GM23248 (cell line): ENCODE measurements at places on chromosomes 5 and 9. TPM values are rescaled to one million over a fixed set of nuclear protein-coding genes. Genes with fewer than 3 reads are reported as not detected.

Gene NMUR2
- not detected in 2 replicates for total RNA-seq

Gene TICAM2
- total RNA-seq = 1.9 and 12.3 TPM in 2 replicates

GRCh38 chr5:180494510-180495181 is 467 bp downstream of the CNOT6 start:
- peak; percentile 75 for DNase-seq

- DNase-seq = no peak
These were observed 102.9 kb upstream of the KLF4 start for GRCh38 chr9:107592424-107592823.

GRCh38 chr5:16542236-16542635 is 74.6 kb downstream of the RETREG1 start:
- no peak for DNase-seq

Gene C9orf50
- total RNA-seq = 0.32 TPM in 1 of 2 replicates, not detected in the other

DNA sequence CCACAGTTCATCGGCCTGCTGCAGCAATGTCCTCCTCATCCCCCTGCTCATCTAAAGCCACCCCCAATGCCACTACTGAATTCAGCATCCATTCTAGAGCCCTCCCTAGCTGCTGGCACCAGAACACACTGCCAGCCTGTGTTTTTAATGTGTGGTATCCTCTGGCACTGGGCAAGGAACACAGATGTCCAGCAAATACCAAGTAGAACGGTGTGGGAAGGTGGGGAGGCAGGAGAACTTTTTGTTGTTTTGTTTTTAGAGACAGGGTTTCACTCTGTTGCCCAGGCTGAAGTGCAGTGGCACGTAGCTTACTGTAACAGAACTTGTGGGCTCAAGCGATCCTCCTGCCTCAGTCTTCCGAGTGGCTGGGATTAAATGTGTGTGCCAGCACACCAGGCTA is 4.7 kb downstream of the HDHD3 start:
- DNase-seq = no peak

DNA sequence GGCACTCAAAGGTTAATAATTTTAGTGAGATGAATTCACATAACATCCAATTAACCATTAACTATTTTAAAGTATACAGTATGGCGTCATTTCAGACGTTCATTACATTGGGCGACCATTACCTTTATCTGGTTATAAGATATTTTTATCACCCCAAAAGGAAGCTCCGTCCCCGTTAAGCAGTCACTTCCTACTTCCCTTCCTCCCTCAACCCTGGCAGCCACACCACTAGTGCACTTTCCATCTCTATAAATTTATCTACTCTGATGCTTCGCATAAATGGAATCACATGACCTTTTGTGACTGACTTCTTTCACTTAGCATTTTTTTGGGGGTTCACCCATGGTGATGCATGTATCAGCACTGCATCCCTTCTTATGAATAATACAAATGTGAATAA is 168.3 kb upstream of the PUM3 start:
- DNase-seq = no peak

Gene SERF1A
- total RNA-seq = 15.3 and 16.2 TPM in 2 replicates

DNA sequence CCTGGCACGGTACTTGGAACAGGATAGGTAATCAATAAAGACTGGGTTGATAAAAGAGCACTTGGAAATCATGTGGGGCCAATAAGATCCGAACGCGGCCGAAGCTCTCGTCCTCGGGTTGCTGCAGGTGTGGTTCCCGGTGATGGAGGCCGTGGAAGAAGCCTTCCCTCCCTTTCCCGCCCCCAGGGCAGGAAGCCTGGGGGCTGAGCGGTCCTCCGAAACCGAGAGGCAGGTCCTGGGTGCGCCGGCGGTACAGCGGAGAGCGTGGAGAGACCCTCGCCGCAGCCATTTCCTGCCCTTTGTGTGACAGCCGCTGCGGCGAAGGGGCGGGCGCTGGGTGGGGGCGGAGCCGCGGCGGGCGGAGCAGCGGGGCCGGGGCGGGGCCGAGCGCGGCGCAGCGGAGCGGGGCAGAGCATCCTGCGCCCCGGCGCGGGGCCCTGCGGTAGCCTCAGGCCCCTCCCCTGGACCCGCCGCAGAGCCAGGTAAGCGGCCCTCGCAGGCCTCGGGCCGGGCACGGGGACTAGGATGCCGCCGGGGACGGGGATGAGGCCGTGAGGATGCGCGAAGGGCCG is at the start of gene CYFIP2:
TSS of gene CYFIP2 (plus strand) at position 410 of the 572 bp plus-strand sequence. CDS start 19,239 bp downstream, outside the sequence.
- peak; percentile 70 for DNase-seq

Gene CTNND2
- total RNA-seq = not detected in 2 replicates

Gene OR1Q1
- total RNA-seq = not detected in 2 replicates

- DNase-seq = peak; percentile 29
These were observed 391 bp downstream of the RALGDS start for GRCh38 chr9:133120501-133121197.

Gene FOXI1
- not detected in 2 replicates for total RNA-seq

GRCh38 chr9:107242073-107243030 is 40.7 kb upstream of the RAD23B start:
- peak; percentile 67 for DNase-seq

- peak; percentile 23 for DNase-seq
These were observed 12.8 kb upstream of the RXRA start for GRCh38 chr9:134313470-134313869.

GRCh38 chr5:56638061-56638621 is 177.2 kb upstream of the MAP3K1 start:
- no peak for DNase-seq

DNA sequence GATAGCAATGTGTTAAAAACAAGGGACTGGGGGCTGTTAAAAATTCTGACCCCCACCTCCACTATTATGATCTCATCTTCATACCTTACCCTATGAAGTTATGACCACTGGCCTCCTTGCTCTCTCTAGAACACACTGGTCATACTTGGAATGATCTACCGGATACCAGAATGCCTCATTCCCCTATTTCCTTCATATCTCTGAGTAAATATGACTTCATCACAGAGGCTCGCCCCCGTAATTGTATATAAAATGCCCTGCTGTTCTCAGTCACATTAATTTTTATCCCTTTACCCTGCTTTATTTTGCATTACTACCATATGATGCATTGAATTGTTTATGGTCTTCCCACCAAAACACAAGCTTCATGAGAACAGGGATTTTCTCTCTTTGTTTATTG is 29.2 kb downstream of the IZUMO3 start:
- DNase-seq = no peak

Gene VLDLR
- 28.7 and 29.2 TPM in 2 replicates for total RNA-seq

DNA sequence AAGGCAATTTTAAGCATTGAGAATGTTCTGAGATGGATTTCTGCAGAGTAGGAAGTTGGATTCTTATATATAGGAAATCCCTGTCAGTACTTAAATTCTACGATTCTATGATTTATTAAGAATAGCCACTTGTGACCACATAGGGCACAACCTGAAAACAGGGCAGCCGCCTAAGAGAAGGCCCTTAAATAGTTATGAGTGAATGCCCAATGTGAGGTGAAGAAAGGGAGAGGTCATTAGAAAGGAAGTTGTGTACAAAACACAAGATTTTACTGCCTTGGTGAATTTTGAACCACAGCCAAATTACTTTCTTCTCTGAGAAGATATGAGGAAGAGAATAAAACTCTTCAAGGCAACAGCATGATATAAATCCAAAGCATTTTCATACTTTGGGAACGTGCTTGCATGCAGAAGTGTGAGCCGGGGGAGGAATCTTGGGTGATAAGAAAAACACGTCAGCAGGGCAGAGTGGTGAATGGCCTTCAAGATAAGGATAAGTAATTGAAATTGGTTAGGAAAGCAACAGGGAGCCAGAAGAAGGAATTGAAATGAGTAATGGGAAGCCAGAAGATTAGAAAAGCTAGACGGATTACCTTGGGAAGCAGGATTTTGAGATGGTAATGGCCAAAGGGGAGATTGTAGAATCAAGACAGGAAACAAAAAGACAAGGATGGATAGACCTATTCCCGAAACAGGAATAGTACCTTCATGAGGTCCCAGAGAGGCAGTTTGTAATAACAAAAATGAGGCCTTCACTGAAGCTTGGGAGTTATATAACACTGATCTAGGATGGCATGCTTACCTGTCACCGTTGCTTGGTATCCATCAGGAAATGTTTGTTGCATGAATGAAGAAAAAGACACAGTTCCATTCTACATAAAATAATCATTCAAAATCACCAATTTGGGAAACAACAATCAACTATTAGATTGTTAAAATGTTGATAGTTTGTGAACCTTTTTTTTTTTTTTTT is 244.3 kb downstream of the PDE4D start:
- no peak for DNase-seq

DNA sequence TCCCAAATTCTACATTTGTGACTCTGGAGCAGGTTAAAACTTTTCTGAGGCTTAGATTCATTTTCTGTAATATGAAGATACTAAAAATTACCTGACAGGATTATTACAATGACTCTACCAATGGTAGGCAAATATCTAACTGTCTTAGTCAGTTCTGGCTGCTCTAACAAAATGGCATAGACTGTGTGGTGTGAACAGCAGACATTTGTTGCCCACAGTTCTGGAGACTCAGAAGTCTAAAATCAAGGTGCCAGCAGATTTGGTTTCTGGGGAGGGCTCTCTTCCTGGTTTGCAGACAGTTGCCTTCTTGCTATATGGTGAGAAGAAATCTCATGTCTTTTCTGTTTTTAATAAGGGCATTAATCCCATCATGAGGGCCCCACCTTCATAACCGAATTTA is 245.1 kb downstream of the MAST4 start:
- DNase-seq = no peak

Gene CBY3
- not detected in 2 replicates for total RNA-seq

DNA sequence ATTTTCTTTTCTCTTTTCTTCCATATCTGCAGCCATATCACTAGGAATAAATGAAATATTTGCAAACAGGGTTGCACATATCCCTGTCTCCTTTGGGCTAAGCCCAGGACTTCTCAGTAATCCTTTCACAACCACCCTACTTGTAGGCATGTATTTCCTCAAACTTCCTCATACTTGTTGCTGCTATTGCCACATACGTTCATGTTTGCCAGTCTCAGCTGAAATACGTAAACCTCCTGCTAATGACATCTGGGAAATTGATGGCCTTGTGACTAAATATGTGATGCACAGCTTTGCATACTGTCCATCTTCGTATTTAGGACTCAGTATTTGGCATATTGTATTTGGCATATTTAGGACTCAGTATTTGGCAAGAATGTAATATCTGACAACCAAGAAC is 224.6 kb downstream of the PLK2 start:
- DNase-seq = peak; percentile 81

Gene TMEM245
- 30.2 and 43.8 TPM in 2 replicates for total RNA-seq

DNA sequence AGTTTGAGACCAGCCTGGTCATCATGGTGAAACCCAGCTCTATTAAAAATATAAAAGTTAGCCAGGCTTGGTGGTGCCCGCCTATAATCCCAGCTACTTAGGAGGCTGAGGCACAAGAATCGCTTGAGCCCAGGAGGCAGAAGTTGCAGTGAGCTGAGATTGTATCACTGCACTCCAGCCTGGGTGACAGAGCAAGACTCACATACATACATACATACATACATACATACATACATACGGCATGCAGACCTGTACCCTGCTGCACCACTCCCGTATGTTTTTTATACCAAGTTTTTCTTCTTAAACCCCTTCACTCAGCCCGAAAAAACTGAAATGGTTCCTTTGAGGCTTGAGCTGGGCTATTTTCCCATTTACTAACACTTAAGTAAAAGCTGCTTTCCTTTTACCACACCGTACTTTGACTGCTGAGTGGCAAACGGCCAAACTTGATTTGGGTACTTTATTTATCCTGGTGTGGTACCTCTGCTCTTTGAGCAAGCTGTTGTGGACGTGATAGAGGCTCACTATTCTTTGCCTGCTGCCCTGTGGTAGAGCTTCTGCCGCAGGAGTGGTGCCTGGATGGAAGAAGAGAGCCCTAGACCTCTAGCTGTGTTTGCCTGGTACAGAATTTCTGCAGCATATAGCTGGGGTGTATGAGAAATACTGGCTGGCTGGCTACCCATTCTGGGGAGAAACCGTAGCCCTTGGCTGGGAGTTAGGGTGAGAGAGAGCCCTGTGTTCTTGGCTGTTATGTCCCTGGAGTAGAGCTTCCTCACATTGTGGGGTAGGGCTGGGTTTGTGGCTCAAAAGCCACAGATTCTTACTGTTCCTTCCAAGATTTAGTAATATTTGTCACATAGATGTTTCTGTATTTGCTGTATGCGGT is 19.4 kb downstream of the IPO11 start:
- DNase-seq = peak; percentile 29

Gene PCDHGB2
- 2.2 and 2.5 TPM in 2 replicates for total RNA-seq

- DNase-seq = peak; percentile 66
These were observed 876.4 kb downstream of the NR2F1-AS1 start for GRCh38 chr5:92704590-92704989.

Gene ZBTB34
- 5.5 and 7.5 TPM in 2 replicates for total RNA-seq

GRCh38 chr5:44845777-44846176 is 37.0 kb downstream of the MRPS30 start:
- DNase-seq = no peak

- DNase-seq = peak; percentile 79
These were observed 22.2 kb downstream of the TNFSF8 start for GRCh38 chr9:114908104-114908622.

Gene MZB1
- not detected in 2 replicates for total RNA-seq

- peak; percentile 9 for DNase-seq
These were observed 119.4 kb downstream of the PDE8B start for GRCh38 chr5:77329664-77330430.

DNA sequence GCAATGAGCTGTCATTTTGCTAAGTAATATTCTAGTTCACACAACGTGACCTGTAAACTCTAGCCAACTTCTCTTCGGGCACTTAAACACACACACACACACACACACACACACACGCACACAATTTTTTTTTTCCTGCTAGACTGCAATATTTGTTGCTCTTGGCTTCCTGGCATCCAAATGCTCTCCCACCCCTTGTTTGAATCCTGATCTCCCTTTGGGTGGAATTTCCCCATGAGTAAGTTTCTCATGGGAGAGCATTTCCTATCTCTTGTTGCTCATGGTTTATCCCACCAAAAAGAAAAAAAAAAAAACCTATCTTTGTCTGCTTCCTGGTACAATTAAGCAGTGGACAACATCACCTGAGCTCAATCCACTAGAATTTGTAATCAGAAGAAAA is 54.7 kb upstream of the TSLP start:
- no peak for DNase-seq

Gene ANGPTL2
- total RNA-seq = 9.0 and 12.3 TPM in 2 replicates

GRCh38 chr9:137825324-137825989 is 52.1 kb upstream of the CACNA1B start:
- no peak for DNase-seq

- no peak for DNase-seq
These were observed 61.3 kb downstream of the GDA start for GRCh38 chr9:72210522-72210921.

Gene ANKRD34B
- not detected in 2 replicates for total RNA-seq

GRCh38 chr9:132991351-132992300 is 13.1 kb downstream of the GFI1B start:
- no peak for DNase-seq

Gene NFX1
- 20.4 and 23.8 TPM in 2 replicates for total RNA-seq

DNA sequence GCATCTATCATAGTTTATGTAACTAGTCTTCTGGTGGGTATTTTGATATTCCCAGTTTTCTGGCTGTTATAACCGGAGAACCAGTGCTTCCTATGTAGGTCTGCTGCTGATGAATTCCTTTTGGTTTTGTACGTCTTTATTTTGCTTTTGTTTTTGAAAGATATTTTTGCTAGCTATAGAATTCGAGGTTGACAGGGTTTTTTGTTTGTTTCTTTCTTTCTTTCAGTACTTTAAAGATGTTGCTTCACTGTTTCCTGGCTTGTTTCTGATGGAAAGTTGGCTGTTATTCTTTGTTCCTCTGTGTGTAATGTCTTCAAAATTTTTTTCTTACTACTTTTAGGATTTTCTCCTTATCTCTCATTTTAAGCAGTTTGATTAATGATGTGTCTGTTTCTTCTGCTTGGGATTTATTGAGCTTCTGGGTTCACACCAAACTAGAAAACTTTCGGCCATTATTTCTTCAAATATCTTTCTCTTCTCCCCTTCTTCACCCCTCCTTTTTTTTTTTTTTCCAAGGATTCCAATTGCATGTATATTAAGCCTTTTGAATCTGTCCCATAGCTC is 27.5 kb downstream of the ZNF618 start:
- no peak for DNase-seq

Gene CD72
- 3.9 TPM in 1 of 2 replicates, not detected in the other for total RNA-seq
